ENCODE measurements at places on chromosomes 1 and 21.

DNA sequence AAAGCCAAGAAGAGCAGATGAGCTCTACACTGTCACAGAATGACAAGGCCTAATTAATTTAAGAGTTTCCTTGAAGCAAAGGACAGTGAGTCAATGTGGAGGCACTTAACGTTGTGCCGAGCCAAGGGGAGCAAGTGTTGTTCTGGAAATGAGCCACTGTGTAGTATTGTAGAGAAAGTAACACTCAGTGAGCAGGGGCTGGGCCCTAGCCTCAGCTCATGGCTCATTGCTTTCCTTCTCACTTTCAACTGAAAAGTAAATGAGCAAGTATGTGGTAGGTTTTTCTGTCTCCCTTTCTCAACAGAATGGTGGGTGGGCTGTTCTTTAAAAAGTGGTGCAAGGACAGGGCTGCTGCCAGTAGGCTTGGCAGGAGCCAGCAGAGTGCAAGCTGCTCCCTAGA, 11.8 kb upstream of the KIAA0040 start:
- no peak for DNase-seq

DNA sequence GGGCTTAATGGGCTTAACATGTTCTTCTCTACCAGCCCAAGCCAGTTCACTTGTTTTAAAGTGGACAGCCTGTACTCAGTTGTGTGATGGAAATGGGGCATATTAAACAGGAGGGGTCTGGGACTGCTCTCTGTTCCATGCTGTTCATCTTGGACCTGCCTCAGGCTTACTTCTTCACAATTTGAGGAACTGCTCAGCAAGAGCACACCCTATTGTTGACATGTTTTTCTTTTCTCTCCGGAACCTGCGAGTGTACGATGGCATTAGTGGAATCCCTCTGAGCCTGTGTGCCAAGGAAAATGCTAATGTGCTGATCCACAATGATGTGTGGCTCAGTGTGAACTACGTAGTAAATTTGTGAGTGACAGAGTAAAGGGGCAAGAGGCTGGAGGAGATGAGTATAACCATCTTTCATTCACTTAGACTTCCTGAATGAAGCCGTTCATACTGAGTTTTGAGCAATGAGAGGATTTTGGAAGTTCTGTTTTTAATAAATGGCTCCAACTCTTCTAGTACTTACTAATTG, 6.9 kb downstream of the AHCYL1 start:
- no peak for DNase-seq

GRCh38 chr1:77459881-77460280, 178.1 kb downstream of the AK5 start:
- no peak for DNase-seq

DNA sequence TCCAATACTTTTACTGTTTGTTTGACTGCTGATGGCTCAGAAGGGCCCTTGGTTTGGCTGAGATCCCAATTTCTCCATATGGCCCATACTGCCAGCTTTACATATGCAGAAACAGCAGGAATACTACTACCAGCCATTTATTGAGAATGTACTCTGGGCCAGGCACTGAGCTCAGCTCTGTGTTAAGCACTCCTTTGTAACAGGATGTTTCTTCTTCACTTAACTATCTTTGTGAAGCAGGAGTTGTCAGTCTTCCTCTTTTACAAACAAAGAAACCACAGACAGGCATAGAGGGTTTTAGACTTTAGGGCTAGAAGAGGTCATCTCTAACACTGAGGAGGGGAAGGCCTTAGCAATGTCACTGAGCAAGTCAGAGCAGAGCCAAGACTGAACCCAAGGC, 8.3 kb downstream of the HMGCL start:
- no peak for DNase-seq

DNA sequence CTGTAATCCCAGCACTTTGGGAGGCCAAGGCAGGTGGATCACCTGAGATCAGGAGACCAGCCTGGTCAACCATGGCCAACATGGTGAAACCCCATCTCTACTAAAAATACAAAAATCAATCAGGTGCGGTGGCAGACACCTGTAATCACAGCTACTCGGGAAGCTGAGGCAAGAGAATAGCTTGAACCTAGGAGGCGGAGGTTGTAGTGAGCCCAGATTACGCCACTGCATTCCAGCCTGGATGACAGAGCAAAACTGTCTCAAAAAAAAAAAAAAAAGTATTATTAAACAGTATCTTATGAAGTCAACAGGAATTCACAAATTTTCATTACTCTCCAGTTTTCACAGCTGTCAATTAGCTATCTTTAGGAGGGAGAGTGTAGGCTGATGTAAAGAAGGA, 3.8 kb downstream of the ACBD6 start:
- DNase-seq, result no peak

DNA sequence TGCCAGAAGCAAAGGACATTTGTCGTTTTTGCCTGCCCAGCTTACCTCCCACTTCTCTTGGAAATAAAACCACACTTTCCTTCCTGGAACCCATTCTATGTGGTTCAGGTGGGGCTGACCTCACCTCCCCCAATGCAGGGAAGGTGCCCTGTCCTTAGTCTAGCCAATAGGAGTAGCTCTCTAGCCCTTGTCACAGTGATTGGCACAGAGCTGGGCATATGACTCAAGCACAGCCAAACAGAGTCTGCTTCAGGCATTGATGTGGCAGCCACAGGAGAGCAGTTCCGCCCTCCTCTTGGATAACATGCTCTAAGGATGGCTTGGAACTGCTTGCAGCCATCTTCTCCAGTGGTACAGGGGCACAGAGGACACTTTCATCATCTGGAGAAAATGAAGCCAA, 134.0 kb downstream of the LRIG2 start:
- no peak for DNase-seq

DNA sequence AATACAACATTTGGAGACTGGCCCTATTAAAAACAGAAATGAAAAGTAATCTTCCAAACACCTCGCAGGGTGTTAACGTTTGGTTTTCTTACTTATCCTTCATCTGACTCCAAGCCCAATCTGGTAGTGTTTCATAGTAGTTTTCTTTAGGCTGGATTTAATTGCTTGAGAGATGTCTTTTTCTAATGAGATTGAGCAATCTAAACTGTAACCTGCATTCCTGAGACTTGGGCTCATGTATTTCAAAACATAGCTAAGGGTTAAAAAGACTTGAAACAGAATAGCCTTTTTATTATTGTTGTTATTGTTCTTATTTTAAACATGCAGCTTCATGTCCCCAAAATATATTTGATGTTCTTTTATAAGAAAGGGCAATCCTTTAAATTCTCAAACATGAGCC, 278.9 kb downstream of the TGFB2 start:
- no peak for DNase-seq

GRCh38 chr21:38569733-38570132, 71.5 kb upstream of the ERG start:
- DNase-seq, result no peak

DNA sequence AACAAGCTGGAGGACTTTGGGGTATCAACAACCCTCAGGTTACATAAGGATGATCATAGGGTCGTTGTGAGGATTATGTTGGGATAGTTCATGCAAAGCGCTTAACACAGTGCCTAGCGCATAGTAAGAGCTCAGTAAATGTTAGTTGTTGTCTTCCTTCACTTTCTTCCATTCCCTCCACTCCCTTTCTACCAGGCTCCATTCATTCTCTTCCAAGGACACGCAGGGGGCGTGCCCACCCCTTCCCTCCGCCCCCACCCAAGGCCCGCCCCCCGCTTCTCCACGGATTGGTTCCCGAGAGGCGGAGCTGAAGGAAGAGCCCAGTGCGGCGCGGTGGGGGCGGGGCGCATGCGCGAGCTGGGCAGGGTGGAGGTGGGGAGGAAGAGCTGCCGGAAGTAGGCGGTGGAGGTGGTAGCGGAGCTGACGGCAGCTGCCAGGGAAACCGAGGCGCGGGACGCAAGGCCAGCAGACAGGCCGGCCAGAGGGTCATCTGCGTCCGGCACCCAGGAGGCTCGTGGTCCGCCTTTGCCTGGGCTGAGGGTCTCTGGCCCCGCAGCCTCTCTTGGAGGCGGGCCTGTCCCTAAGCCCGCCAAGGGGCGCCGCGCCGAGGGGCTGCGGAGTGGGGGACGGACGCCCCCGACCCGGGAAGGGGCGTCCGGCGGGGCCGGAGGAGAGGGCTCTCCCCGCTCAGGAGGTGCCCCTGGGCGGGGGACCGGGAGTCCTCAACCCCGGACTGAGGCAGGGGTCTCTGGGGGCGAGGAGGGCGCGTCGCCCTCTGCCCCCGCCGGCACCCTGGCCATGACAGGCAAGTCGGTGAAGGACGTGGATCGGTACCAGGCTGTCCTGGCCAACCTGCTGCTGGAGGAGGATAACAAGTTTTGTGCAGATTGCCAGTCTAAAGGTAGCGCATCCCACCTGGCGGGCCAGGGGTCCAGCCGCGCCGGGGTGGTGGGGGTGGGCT, at the start of gene SMAP2:
Gene SMAP2 (plus strand): TSS at position 405 of the 961 bp plus-strand sequence. CDS start 394 bp downstream, at position 799.
- DNase-seq, result peak; percentile 99

GRCh38 chr1:64851664-64852063, 106.8 kb downstream of the RAVER2 start:
- DNase-seq, result no peak

- DNase-seq, result no peak
These were observed 82.1 kb downstream of the NENF start for GRCh38 chr1:212514782-212515181.

DNA sequence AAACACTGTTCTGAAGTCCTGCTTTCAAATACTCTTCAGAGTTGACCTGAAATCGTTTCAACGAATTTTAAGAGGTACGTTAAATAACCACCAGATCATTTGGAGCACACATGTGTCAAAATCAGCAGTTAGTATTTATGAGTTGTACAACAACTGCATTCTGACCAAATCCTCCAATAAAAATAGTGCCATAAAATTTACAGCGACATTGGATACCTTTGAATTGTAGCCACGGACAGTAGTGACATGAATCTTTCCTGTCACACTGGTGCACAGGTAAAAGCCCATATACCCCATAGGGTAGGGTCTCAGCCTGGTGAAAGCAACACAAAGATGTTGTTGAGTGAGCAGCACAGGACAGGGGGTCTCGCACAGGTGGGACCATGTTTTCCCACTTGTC, 121.5 kb downstream of the CLIC6 start:
- DNase-seq, result no peak

DNA sequence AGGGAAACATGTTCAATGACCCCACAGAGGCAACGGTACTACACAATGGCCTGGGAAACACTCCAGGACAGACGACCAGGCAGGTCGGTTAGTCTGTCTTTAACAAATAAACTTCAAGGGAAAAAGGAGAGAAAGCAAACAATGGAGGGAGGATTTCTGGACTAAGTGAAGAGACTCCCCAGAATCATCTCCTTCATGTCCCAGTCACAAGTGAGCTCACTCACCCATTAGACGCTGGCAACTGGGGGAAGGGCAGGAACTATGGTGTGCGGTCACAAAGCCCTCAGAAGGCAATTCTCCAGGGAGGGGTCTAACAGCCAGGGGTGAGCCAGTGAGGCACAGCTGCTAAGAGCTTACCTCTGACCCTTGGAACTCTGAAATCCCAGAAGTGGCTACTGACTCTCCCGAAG, 55.7 kb upstream of the NADK start:
- DNase-seq, result no peak

DNA sequence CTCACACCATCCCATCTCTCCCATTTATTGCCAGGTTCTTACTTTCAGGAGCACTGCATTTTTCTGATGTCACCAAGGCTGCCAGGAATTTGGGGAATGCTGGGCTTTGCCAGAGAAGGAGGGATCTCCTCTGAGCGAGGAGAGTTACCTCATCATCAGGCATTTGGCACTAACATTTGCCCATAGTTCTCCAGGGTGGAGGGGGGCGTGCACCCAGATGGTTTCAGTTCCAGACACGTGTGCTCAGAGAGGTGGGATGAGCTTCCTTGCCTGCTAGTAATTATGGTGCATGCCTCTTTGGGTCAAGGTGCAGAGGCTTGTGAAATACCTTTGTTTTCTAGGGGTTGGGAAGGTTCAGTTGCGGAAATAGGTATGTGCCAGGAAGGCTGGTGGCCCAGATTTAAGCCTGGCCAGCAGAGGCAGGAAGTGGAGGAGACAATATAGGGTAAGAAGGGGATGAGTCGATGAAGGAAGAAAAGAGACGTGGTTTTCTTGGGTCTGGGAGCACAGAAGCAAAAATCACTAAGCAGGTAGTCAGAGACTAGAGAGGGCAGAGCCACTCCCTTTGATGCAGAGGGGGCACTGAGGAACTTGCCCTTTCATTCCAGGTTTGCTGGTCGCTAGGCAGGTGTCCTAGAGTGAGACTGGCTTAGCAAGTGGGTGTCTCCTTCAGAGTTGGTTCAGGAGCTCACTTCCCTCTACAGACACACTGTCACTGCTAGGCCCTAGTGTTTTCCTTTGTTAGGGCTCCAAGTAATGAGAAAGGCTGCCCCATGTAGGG, 7.2 kb downstream of the TUFT1 start:
- DNase-seq, result no peak

GRCh38 chr1:116167625-116168276, 56.6 kb downstream of the MAB21L3 start:
- peak; percentile 82 for DNase-seq

GRCh38 chr1:202807926-202808757, at the start of gene KDM5B:
TSS of gene KDM5B (minus strand) at chr1:202808421. CDS start at chr1:202808305, 116 bp downstream.
- peak; percentile 89 for DNase-seq

GRCh38 chr1:224565186-224565585, 50.9 kb upstream of the CNIH3 start:
- no peak for DNase-seq

DNA sequence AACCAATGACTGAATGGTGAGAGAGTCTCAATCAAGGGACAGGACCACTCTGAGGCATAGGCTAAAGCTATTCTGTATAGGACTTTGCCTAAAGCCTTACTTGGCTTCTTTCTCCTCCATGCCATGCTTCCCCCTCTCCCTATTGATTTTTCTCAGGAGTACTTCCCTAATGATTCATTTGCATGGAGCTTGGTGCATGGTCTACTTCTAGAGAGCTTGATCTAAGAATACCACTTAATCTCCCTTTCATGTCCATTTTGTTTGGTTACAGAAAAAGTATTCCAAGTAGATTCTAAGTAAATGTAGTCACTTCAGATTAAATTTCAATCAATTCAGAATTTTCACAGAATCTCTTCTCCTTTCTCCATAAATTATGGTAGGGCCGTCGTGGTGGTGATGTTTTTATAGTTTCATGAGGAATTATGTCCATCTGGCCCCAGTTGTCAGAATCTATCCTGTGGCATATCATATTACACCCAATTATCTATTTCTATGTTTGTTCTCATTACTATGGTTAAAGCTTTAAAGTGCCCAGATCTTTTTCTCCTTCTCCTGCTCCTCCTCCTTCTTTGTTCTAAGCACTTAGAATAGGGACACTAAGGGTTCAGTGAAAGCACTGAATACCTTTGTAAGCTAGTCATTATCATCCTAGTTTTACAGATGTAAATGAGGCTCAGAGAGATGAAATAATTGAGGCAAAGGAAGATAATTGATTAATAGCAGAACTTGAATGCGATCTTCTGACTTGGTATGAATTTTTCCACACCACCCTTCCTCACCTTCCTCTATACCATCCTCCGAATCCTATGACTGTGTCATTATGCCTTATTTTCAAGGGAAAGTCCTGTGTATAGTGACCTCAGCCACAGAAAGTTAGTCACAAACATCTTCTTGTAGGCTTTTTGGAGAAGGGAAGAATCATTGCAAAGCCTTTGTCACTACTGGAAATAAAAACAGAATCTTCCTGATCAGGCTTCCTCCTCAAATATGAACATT, 85.6 kb upstream of the ZRANB2 start:
- no peak for DNase-seq

- no peak for DNase-seq
These were observed 9.2 kb upstream of the UQCRHL start for GRCh38 chr1:15816674-15817073.

Data from posterior vena cava (tissue), 2 donors.